ENCODE measurements at places on chromosomes 11 and 22.

- no peak for DNase-seq
These were observed 145.3 kb upstream of the CTSC start for GRCh38 chr11:88482871-88483301.

DNA sequence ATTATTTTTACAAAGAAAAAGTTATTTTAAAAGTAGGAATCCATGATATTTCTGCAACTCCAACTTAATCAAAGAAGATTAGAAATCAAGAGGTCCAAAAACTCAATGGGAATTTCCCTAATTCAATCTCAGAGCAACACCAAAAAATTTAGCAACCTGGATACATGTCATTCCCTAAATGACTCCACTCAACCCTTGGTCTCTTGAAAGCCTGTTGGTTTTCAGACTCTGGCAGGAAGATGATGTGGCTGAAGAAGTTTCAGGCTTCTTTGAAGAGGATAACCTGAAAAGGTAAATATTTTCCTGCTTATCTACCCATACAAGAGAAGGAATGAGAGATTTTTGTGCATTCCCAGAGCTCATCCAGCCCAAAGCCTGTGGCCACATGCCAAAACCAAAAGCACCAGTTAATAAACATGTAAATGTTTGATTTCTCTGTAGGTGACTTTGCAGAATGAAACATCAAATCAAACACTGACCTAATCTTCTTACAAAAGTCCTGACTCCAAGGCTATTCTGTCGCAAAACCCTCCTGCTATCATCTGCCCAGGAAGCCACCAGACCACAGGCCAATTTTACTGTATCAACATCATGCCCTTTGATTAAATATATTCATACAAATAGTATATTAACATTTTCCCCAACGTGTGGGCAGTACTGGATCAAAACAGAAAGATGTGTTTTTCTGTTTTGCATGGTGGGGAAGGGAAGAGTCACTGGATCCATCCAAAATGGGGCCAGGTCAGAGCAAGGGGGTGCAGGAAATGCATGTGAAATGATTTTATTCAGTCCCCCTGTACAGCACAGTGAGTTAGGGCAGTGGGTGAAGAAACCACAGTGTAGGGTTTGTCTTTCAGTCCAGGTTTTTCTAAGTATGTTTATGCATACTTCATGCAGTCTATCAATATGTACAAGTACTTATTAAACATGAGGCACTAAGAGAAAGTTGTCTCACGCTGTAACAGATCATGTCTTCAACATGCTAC is 38.8 kb downstream of the SMCO4 start:
- no peak for DNase-seq

DNA sequence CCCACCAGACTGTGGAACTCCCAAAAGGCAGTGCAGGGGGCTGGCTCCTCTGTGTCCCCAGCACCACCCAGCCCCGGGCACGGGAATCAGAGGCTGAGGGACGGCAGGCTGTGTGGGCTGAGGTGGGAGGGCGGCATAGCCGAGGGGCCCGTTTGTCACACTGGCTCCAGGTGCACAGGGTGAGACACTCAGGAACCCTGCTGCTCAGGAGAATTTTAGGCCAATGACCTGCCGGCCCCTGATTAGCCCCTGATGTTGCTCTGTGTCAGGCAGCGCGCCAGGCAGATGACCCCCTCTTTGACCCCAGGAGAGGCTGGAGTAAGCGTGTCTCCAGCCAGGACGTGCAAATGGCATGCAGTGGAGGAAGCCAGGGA is 52.7 kb downstream of the RTL6 start:
- DNase-seq, result no peak

- no peak for DNase-seq
These were observed 28.3 kb upstream of the UPB1 start for GRCh38 chr22:24466716-24467328.

DNA sequence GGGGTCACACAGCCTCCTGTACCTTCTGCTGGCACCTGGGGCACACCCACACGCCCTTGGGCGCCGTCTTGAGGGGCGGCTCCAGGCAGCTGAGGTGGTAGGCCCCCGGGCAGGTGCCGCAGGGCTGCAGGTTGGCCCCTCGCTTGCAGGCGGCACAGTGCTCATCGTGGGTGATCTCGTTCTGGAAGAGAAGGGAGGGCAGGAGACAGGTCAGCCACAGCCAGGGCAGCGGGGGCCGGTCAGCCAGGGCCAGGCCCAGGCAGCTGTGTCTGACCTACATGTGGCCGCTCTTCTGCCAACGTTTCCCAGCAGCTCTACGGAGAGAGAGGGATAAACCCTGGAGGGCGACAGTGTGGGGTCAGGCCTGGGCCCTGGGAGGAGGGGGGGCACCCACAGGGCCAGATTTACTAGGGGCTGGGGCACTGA is 121.9 kb downstream of the PHF21B start:
- DNase-seq, result no peak

- DNase-seq, result no peak
These were observed 101.0 kb downstream of the PTPRJ start for GRCh38 chr11:48081151-48082010.

DNA sequence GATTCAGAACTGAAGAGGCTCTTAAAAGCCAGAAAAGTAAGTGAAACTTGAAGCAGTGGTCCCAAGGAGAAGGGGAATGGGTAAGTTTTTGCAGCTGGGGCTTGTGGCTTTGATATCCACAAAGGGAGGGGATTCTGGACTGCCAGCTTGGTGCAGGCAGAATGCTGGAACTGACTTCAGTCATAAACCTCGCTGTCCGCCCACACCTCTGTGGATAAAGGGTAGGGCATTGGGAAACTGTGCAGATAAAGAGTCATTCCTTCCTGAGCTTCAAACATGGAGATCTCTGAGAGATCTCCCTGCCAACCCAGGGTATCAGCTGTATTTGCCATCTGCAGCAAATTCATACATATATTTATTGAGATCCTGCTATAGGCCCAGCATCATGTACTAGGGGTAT is 124.3 kb upstream of the OR9Q1 start:
- DNase-seq, result no peak

DNA sequence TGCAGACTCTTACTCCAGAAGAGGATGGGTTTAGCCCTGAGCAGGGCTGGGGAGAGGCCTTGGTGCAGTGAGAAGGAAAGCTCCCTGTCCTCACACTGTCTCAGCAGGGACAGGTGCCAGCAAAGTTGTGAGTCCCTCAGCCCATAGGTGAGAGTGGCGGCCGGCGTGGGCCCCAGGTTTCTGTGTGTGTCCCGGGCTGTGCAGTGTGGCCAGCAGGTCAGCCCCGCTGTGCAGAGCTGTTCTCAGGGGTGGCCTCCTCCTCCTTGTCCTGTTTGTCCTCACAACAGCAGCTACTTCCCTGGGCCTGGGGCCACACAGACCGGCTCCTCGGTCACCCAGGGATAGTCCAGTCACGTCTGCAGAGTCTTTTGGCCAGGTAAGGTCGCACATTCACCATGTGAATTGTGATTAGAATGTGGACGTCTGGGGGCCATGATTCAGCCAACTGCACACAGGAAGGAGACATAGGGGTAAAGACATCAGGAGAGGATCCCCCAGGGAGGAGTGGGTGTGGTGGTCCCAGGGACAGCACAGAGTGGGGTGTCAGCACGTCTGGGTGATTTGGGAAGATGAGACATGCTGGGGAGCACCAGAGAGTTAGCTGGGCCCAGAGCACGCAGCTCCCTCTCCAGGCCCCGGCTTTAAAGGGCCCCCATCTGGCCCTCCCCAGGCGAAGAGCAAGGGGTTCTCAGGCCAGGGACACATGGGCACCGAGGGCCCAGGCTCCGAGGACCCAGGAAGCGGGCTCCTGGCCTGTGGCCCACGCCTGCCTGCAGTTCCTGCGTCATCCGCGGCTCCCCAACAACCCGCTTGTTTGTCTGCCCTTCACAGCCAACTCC is 81.6 kb downstream of the MYEOV start:
- DNase-seq, result no peak

- no peak for DNase-seq
These were observed 4.9 kb downstream of the ADORA2A start for GRCh38 chr22:24432059-24432853.

GRCh38 chr11:25298450-25298849 is 801.6 kb downstream of the LUZP2 start:
- DNase-seq, result no peak

GRCh38 chr11:8352103-8352875 is 88.6 kb upstream of the LMO1 start:
- DNase-seq, result no peak

DNA sequence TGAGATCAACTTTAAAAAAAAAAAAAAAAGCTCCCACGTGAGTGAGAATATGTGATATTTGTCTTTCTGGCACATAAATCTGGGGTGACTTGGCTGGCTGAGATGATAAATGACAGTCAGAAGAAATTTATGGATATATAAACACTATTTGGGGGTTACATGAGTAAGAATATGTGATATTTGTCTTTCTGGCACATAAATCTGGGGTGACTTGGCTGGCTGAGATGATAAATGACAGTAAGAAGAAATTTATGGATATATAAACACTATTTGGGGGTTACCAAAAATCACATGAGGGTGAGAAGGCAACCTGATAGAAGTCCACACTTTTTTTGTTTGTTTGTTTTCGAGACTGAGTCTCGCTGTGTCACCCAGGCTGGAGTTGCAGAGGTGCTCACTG is 6.6 kb upstream of the TSG101 start:
- no peak for DNase-seq

GRCh38 chr11:121567995-121568394 is 115.2 kb upstream of the SORL1-AS1 start:
- no peak for DNase-seq

DNA sequence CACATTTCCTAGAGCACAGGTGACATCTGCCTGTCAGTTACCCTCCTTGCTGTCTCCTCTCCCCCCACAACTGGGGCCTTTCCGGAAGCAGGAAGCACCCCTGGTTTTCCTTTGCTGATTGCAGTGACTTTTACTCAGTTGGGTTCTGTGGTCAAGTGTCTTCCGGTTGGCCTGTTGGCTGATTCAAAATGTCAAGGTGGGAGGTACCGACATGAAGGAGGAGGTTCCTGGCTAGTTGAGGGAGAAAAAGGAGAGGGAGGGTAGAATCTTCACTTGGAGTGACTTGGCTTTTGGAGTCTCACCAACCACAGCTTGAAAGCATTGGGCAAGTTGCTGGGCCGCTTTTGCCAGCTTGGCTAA is 9.3 kb upstream of the ADAMTS15 start:
- no peak for DNase-seq

DNA sequence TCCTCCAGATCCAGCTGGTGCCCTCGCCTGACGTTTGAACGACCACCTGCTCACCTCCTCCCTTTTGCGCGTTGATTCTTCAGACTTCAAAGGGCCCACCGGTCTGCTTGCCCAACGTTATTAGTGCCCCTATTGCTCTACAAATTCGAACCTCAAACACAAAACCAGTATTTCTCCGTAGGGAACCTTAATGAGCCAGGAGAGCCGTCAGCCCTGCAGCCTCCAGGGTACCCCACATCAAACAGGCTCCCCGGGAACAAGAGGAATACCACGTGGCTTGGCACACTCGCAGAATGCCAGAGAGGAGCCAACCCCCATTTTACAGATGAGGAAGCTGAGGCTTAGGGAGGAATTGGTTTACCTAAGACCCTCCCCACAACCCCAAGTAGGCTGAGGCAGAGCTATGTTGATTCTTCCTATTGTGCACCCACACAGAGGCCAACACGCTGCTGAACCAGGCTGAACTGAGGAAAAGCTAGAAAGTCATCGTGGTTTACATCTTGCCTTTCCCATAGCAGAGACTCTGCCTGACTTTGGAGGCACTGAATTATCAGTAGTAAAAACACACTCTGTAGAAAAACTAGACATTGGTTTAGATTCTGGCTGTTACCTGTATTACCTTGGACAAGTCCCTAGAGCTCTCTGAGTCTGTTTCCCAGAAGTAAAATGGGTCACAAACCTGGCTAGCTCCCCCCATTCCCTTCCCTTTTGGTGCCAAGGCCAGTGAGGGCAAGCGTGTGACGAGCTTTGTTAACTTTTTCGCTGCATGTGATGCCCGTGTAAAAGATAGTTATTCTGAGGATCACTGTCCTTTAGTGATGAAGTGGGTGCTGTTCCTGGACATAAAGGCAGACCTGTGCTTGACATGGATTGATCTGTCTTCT is 764 bp downstream of the TKFC start:
- DNase-seq, result no peak

DNA sequence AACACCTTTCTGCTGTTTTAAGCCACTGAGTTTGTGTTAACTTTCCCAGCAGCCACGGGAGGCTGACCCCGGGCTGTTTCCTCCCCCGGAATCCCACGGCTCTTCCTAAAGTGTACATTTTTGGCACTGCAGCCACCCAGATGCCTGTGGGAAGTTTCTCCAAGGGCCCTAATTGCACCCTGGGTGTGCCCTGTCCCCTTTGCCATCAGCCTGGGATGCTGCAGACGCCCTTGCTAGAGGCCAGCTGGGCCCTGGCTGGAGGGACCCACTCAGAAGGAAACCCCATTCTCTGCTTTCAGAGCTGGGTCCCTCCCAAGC is 883.3 kb downstream of the BRD1 start:
- no peak for DNase-seq

Data from CD4-positive, CD25-positive, alpha-beta regulatory T cell (primary cell).